ENCODE measurements at places on chromosomes 2 and 18.

- DNase-seq: no peak
Observed at GRCh38 chr2:59932341-59932740, 621.1 kb downstream of the BCL11A start.

GRCh38 chr2:189709501-189710221 is 35.2 kb downstream of the ANKAR start:
- no peak for DNase-seq

GRCh38 chr2:7400628-7401027 is 483.4 kb downstream of the RNF144A start:
- no peak for DNase-seq

DNA sequence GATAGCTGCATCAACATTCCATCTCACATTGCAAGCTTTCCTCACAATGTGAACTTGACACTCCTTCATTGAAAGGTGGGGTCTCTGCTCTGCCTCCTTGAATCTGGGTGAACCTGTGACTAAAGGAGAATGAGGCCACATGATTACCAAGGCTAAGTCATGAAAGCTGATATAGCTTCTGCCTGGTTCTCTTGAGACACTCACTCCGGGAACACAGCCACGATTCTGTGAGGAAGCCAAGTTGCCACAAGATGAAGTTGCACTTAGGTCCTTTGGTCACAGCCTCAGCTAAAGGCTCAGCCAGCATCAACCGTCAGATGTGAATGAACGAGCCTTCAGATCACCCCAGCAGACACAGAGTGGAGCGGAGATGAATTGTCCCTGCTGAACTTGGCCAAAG is 94.7 kb upstream of the FAM136A start:
- no peak for DNase-seq

DNA sequence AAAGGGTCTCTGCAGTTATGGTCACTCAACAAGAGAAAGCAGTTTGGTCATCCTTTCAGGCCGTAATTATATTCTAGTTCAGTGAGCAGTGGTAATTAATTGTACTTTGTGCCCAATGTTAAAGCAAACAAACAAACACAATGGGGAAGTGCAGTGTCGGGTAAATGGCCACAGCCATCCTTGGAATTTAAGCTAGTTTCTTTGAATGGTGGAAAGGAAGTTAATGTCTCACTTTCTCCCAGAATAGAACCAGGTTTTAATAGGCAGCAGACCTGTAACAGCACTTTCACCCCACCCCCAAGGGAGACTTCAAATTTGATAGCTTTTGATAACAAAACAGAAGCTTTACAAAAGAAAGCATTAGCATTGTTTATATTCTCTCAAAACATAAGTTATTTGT is 20.0 kb upstream of the ITGAV start:
- no peak for DNase-seq

GRCh38 chr2:230475143-230475542 is 59.1 kb downstream of the SP100 start:
- DNase-seq: no peak

DNA sequence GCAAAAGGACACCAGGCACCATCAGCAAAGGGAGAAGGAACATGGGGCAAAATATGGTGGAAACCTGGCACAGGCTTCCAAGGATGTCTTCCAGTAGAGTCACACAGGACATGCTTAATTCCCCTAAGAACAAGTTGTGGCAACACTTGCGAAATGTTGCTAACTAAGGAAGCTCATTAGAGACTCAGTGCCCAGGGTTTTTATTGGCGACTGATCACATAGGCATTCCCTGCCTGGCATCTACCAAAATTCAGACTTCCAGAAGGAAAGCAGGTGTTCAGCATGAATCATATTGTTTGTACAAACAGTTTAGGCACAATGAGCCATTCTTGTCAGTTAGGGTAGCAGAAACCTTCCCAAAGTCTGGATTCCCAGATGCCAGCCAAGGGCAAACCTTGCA is 25.7 kb downstream of the SLC4A1AP start:
- DNase-seq: no peak

DNA sequence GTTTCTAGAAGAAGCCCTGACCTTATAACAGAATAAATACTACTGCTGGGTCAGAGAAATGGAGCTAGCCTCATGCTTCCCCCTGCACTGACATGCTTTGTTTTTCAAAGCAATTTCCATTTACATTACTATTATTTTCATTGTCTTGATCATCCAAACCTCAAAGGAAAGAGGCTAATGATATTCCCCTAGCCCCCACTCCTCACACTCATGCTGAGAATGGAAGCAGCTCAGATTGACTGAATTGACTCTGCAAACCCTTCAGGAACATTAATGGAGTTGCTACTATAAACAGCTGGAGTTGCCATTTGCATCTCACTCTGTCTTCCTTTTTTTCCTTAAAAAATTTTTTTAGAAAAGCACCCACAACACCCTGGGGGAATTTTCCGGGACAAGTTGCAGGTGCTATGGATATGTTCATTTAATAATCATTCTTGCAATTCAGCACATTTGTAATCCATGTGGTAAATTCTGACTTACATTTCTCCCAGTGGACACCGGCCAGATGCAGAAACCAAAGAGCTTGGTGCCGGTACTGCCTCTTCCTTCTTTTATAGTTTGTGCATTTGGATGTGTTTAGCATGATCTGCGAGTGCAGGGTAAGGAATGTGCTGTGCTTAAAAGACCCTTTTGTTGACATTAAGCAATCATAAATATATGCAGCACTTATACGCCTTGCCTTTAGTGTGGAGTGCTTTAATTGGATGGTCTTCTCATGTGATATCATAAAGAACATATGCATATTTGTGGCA is 103.3 kb upstream of the OSR1 start:
- DNase-seq: no peak

DNA sequence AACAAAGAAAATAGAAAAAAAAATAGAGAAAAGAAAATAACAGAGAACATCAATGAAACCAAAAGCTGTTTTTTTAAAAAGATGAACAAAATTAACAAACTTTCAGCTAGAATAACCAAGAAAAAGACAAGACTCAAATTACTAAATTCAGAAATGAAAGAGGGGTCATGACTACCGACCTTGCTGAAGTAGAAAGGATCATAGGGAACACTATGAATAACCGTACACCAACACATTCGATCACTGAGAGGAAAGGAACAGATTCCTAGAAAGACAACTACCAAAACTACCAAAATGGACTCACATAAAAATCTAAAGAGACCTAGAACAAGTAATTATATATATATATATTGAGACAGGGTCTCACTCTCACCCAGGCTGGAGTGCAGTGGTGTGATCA is 37.4 kb upstream of the DTNB start:
- DNase-seq: no peak

DNA sequence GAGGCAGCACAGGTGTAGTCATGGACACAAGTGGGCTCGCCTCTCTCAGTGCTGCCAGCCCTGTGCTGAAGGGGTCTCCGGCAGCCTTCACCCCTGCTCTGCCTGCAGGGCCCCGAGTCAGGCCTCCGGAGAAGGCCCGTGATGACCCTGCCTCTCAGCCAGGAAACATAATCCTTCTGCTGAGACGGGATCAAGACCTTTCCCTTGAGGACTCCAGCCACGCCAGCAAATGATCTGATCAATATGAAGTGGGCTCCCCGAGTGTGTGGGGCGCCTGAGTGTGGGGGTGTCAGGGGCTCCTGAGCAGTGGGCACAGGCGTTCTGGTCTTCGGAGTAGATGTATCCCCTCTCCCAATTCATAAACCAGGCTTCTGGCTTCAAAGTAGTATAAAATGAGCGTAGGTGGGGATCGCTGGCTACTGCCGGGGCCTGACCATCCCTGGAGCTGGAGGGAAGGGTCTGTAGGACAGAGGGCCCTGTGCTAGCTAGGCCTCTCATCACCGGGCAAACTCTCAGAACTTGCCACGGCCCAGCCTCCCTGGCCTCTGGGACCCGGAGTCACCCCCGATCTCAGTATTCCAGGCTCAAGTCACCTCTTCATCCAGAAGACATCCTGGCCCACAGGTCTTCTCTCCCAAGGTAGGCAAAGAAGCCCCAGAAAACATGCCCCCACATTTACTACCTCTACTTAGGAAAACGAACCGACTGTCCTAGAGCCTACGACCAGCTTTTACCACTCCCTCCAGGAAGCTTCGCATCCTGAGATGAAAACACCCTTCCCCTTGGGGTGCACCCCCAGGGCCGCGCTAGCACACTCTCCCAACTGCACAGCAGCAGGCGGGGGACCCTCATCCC is 33.6 kb downstream of the CRACDL start:
- DNase-seq: no peak

GRCh38 chr2:164523009-164523408 is 98.3 kb downstream of the GRB14 start:
- no peak for DNase-seq

DNA sequence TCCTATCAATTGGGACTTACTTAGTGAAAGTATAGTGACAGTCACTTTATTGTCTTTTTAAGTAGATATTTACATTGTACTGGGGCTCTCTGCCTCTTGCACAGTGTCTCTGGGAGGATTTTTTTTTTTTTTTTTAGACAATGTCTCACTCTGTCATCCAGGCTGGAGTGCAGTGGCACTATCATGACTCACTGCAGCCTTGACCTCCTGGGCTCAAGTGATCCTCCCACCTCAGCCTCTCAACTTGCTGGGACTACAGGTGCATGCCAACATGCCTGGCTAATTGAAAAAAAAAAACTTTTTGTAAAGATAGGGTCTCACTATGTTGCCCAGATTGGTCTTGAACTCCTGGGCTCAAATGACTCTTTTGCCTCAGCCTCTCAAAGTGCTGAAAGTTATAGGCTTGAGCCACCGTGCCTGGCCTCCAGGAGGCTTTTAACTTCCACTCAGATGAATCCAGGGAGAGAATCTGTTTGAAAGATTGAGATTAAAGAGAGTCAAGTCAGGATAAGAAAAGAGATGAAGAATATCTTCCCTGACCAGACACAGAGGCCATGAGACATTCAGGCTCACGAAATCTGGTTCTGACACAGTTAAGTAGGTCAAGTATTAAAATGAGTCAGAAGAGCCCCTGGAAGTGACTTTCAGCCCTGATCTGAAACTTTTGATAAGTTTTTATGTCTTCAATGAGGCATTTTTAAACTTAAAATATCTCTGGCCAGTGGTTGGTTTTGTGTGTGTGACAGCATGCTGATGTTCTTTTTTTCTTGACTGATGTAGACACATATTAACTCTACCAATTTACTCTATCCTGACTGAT is 18.3 kb downstream of the ARHGEF33 start:
- DNase-seq: no peak

DNA sequence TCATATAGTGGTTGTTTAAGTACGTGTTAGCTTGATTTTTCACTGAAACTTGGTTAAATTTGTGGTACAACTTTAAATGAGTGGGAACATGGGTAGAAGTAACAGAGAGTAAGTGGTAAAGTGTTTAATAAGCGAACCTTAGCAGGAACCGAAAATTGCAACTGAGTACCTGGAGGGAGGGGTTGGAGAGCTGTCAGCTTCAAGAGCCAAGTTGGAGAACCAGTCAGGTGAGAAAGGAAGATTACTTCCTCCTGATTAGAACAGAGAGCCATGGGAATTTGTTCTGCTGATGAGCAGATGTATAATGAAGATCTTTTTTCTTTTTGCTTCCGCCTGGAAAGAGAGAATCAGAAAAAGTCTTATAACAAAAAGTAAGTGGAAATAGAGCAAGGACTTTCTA is 158.4 kb upstream of the CDH7 start:
- no peak for DNase-seq

DNA sequence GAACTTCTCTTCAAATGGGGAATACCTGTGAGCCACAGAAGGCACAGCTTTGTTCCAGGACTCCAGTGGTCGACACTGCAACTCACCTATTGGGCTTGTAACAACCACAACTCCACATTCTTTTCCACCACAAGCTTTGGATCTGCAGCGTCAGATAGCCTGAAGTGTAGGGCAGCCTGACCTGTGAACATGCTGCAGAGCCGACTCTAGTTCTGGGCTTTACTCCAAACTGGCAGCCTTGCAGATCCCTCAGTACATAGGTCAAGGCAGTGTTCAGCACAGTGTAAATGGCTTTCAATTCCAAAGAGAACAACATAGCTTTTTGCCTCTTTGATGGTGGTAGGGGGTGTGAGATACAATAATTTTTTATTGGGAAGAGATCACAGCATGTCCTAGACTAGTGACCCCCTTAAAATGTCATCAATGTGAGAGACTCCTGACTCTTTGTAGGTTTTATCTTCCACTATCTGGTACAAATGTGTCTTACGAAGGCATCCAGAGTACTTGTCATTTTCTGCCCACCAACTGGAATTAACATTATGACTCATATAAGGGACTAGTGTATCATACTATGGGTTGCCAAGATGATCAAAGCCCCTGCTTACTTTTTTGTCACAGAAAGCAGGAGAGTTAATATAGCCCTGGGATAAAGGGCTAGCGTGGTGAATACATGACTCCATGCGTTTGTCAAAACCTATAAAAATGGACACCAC is 149.8 kb downstream of the COPS8 start:
- DNase-seq: no peak

DNA sequence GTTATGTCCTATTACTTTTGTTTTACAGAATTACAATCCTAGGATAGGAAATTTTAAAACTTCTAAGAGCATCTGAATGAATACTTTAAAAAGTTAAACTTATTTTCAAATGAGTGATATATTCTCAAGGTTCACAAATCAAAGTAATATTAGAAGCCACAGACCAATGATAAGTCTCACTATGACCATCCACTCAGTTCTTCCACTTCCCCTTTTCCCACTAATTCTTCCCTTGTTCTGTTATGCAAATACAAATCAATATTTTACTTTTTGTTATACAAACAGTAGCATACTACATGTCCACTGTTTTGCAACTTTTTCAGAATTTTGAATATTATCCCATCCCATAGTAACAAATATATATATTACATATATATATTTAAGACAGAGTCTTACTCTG is 20.2 kb downstream of the USP37 start:
- no peak for DNase-seq

DNA sequence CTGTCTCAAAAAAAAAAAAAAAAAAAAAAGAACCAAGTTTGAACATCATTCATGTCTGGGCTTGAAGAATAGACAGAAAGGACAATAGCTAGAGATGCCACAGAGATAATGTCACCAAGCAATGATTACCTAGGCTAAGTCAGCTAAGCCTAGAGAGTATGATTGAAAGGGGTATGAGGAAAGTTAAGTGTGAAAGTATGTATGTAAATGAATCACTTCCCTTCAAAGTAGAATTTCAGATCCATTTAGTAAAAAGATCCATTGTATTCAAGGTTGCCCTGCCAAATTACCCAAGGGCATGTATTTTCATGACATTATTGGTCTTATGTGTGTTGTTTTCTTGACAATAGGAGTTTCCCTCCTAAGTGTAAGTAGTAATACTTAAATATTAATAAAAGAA is 34.1 kb upstream of the SLC39A10 start:
- no peak for DNase-seq

- no peak for DNase-seq
Observed at GRCh38 chr2:46647041-46647440, 167.7 kb downstream of the TMEM247 start.

- DNase-seq: no peak
Observed at GRCh38 chr2:210536973-210537650, 19.3 kb upstream of the CPS1 start.

GRCh38 chr2:171173087-171173486 is 12.4 kb upstream of the TLK1 start:
- no peak for DNase-seq

GRCh38 chr2:212052412-212053159 is 486.0 kb downstream of the ERBB4 start:
- DNase-seq: no peak

- DNase-seq: no peak
Observed at GRCh38 chr2:112032224-112032586, 22.9 kb upstream of the TMEM87B start.

GRCh38 chr2:174012347-174013314 is 47.5 kb upstream of the SP3 start:
- DNase-seq: no peak
